ENCODE measurements at places on chromosomes 7 and 10.

DNA sequence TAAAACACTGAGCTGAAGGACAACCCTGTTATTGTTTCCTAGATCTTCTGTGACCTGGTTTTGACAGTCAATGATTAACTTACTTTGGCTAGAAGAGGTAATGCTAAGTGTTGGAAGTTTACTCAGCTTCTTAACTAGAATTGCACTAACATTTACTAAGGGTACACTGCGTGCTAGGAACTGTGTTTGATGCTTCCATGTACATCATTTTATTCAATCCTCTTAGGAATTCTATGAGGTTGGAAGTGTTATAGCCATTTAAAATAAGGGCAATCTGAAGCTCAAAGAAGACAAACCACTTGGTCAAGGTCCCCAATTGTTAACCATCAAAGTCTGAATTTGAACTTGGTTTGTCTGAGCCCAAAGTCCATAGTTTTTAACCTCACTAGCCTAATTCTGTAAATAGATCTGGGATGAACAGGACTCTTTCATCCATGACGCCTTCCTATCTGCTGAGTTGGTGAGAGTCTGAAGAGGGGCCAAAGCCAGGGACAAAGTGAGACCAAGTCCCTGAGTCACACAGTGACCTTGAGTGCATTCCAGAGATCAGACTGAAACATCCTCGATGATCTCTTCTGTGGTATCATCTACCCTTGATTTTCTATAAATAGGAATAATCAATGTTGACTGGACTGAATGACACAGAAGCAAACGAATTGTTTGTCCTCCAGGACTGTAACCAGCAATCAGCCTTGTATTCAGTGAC, 29.2 kb upstream of the ZNRF2 start:
- DNase-seq, result no peak

GRCh38 chr7:30147785-30148184, 13.0 kb downstream of the MTURN start:
- no peak for DNase-seq

DNA sequence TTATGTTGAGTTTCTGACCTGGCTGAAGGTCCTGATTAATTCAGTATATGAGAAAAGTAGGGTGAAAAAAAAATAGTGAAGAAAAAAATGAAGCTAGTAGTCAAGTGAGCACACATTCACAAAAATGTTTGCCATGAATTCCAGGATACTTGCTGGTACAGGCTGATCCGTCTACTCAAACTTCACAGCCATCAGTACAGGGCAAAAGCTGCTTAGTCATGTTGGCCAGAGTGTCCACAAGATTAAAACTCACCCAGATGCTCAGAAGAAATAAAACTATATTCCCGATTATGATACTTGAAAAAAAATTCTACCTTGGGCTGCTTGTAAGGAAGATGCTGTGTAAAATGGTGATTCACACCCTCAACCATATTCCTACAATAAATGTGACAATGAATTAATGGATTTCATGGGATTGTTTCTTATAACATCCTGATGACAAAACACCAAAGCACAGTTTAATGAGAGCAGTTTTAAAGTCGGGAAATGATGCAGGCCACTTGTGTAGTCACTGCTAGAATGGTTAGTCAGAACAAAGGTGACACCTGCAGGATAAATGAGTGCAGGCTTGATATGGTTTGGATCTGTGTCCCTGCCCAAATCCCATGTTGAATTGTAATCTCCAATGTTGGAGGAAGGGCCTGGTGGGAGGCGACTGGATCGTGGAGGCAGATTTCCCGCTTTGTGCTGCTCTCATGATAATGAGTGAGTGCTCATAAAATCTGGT, 49.2 kb upstream of the ANKRD1 start:
- no peak for DNase-seq

- no peak for DNase-seq
Measured at GRCh38 chr7:157876469-157877285, 539.9 kb downstream of the DNAJB6 start.

GRCh38 chr10:103612462-103613365, 119.2 kb downstream of the NEURL1 start:
- no peak for DNase-seq

GRCh38 chr7:95772771-95773581, 622 bp downstream of the DYNC1I1 start:
- DNase-seq, result no peak

GRCh38 chr7:41977151-41977651, 259.8 kb downstream of the GLI3 start:
- no peak for DNase-seq

DNA sequence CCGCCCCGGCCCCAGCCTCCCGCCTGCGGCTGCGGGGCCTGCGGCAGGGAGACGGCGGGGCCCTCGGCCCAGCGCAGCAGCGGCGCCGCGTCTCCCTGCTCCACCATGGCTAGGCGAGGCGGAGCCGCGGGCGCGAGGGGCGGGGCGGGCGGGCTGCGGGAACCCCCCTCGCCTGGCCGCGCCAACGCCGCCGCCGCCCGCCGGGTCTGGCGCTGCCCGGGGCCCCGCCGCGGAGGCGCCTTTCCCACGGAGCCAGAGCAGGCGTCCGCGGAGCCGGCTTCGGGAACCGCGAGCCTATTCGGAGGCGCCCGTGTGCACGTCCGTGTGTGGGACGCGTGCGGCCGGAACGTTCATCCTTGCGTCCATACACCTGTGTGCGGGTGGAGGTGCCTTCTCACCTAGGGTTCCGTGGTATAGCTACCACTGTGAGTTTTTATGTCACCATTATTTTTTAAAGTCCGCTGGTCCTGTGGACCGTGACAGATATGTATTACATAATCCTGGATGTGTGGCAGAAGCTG, at the start of gene DENND11:
TSS of gene DENND11 (minus strand) at position 120 of the 521 bp plus-strand sequence. CDS start at position 107, 13 bp downstream.
- DNase-seq, result no peak

DNA sequence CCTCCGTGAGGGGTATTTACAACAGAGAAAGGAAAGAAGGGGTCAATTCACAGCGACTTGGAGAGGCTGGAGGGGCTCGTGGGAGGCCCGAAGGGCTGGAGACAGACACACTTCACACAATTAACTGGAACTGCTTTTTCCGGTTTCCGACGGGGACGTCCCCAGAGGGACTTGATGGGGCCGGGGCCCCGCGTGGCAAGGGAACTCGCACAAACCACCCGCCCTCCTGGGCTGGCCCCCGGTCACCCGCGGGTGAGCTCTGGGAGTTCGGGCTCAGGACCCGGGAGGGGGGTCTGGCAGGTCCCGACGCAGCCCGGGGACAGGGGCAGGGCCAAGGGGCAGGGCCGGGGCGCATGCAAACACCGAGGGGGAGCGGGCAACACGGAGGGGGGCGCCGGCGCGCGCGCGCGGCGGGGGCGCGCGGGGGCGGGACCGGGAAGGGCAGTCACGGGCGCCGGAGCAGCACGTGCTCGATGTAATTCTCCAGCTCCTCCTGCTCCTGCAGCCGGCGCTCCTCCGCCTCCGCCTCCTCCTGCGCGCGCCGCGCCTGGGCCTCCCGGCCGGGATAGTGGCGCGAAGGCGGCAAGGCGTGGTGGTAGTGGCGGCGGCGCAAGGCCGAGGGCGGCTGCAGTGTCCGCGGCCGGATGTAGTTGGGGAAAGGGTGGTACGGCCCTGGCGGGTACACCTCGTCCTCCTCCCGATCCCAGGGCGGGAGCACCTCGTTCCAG, 2.7 kb downstream of the VGF start:
- no peak for DNase-seq

GRCh38 chr10:6232846-6233724, 30.4 kb downstream of the PFKFB3 start:
- no peak for DNase-seq

GRCh38 chr7:27099453-27100370, 2.8 kb downstream of the HOXA2 start:
- DNase-seq, result no peak

DNA sequence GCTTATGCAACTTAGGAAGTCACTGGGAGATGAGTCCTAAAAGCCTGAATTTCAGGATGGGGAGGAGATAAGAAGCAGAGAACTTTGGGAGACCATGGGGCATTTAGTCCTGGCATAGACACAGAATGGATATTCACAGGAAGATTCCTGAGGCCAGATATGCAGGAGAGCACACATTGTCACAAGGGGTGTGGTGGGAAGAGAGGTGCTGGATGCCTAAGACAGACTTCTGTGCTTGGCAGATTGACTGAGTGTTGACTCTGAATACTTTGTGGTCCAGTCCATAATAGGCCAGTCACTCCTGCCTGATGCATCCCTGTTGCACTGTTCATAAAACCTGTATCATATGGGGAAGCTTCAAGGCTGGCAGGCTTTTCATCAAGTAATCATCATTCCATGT, 18.5 kb downstream of the SRI start:
- no peak for DNase-seq
